CD4-positive, CD25-positive, alpha-beta regulatory T cell (primary cell): ENCODE measurements at places on chromosomes 11 and 22. TPM values are rescaled to one million over a fixed set of nuclear protein-coding genes. Genes with fewer than 3 reads are reported as not detected.
A peak's percentile ranks its signal among the peaks of the same experiment; 100 is the strongest.

DNA sequence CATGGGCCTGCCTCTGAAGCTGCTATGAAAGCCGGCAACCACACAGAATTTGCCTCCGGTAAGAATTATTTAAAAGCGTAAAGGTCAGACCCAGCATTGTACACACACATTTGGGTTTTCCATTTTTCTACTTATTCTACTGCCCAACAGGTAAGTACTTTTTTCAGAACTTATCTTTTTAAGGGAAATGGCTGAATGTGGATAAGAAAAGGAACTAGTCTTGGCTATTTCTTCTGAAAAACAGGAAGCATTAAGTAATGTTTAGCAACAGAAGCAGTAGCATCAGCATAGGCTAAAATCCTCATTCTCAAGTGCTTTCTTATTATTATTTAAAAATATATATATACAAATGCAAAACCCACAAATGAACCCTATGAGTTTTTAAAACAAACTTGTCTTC is 103.1 kb downstream of the MPPED2 start:
- no peaks in the 10 kb centered on the region for H3K36me3 ChIP-seq
- no peak overlapping the region for H3K27ac ChIP-seq
- H3K27me3 ChIP-seq = no peaks in the 10 kb centered on the region
- no peak overlapping the region for H3K4me3 ChIP-seq

DNA sequence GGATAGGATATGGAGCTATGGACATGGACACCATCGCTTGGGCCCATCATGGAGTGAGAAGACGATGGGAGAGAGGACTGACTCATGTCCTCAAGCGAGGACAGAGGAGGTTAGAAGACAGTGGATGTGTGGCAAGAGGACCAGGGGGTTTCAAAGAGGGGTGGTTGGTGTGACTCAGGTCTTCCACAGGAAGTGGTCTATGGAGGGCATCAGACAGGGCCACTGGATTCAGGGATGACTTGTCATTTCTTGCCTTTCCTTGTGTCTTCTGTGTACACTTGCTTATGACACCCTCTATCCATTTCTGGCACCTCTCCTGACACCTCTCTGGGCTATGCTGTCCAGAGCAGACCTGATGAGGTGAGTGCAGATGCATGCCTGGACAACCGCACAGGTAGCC is 115.4 kb downstream of the OSBP2 start:
- H3K27ac ChIP-seq = no peak overlapping the region
- H3K27me3 ChIP-seq = no peaks in the 10 kb centered on the region
- H3K4me1 ChIP-seq = no peaks in the 10 kb centered on the region
- no peaks in the 10 kb centered on the region for H3K36me3 ChIP-seq

DNA sequence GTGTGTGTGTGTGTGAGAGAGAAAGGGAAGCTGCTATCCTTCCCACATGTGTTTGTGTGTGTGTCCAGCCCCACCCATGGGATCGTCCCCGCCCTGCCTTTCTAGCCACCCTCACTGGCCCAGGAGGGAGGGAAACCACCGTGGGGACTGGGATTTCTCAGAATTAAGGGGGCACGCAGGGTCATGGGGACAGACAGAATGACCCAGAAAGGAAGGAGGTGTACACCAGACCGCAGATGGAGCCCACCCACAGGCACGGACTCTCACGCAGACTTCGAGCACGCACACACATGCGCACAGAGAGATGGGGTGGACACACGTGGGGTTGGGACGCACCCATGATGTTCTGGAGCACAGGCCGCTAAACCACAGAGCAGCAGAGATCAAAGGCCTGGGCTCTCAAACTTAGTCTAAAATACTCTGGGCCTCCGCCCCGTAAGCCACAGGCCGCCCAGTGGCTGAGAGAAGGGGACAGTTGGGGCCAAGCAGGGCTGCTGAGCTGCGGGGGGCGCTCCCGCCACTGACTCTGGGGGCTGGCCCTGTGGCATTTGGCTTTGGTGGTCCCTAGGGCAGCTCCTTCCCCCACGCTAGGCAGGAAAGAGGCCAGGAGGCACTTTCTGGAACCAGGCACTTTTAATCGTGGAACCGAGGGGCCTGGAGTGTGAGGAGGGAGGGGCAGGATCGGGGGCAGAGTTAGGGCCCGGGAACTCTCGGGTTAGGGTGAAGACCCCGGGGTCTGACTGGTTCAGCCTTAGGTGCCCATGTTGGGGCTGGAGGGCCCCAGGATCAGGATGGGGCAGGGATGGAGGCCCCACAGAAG is 1.5 kb downstream of the IFITM5 start:
- no peak overlapping the region for H3K27ac ChIP-seq
- H3K27me3 ChIP-seq = no peaks in the 10 kb centered on the region
- peak; percentile 61 for DNase-seq

The KCNQ1OT1 gene
- total RNA-seq = 0.72 TPM

The B4GALNT4 gene
- 0.99 TPM for total RNA-seq

- DNase-seq = no peak
- H3K4me1 ChIP-seq = peaks cover 34% of the 10 kb centered on the region
Measured at GRCh38 chr11:67307545-67308001, 4.2 kb downstream of the SSH3 start.

DNA sequence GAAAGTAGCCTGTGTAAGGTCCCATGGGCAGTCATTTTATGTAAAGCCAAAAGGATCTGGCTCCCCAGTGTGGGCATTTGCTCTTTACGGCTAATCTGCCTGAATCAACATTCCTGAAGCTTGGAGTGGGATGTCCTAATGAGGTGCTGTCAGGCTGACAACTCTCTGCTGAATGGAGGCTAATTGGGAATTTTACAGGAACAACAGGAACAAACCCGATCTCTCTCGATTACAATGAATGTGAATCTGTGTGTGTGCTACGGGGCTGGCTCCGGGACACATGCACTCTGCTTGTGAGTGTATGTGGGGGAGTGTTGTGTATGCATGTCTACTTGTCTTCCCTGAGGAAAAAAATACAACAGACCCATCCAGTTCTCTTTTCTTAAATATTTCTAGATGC is 415.2 kb downstream of the TENM4 start:
- no peaks in the 10 kb centered on the region for H3K36me3 ChIP-seq
- H3K4me1 ChIP-seq = no peaks in the 10 kb centered on the region
- no peak for DNase-seq
- H3K27me3 ChIP-seq = peaks cover 5% of the 10 kb centered on the region
- H3K27ac ChIP-seq = no peak overlapping the region

DNA sequence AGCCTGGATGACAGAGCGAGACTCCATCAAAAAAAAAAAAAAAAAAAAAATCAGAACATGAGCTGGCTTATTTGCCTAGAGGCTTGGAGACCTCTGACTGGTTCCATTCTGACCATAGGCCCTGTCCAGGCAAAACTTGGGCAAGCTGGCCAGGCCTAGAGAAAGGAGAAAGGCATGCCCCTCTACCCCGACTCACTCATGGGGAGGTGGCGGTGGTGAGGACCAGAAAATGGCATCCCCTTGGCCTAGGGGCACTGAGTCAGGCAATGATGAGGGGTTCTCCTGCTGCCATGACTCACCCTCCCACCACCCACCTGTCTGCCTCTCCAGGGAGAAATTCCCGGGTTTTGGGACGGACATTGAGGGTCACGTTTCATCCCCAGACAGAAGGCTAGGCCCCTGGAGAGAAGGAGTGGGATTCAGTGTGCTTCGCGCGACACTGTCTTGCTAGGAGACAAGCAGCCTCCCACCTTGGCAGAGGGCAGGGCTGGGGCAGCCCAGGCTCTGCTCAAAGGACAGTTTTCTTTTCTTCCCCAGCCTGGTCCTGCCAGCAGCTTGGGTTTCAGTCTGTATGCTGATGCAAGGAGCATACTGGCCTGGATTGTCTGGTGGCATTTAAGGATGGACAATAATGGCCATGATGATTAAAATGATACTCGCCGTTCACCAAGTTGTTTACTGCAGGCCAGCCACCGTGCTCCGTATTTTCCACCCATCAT is 17.2 kb downstream of the TOB2 start:
- peaks cover 7% of the 10 kb centered on the region for H3K4me1 ChIP-seq
- no peaks in the 10 kb centered on the region for H3K27me3 ChIP-seq
- DNase-seq = no peak
- H3K4me3 ChIP-seq = no peak overlapping the region
- H3K36me3 ChIP-seq = peaks cover 28% of the 10 kb centered on the region

GRCh38 chr11:96132437-96132836 is 208.5 kb upstream of the MTMR2 start:
- no peak overlapping the region for H3K4me3 ChIP-seq
- no peaks in the 10 kb centered on the region for H3K36me3 ChIP-seq
- peaks cover 15% of the 10 kb centered on the region for H3K4me1 ChIP-seq
- no peaks in the 10 kb centered on the region for H3K27me3 ChIP-seq
- no peak overlapping the region for H3K27ac ChIP-seq

The INCENP gene
- total RNA-seq = 36.6 TPM

GRCh38 chr11:113781682-113782081 is 2.1 kb downstream of the CLDN25 start:
- no peak overlapping the region for H3K4me3 ChIP-seq
- no peak for DNase-seq
- H3K36me3 ChIP-seq = no peaks in the 10 kb centered on the region

The CEP126 gene
- 0.64 TPM for total RNA-seq

DNA sequence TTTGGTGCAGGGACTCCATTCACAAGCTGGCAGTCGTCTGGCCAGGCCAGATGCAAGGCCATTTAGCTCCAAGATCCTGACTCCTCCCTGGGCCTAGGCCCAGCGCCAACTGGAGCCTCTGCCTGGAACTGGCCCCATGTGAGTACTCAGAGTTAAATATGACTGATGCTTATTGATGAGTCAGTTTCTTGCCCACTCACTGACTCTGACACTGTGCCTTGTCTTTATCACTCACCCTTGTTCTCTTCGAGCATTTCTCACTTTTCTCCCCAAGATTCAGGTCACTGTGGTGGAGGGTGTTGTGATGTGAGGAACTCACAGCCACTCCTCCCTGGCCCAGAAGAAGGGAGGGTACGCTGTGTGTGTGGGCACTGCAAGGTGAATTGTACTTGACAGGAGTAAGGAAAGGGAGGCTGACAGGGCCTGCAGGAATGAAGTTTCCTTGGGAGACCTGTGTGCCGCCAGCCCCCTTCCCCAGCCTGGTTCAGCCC is 23.2 kb upstream of the ST3GAL4 start:
- peaks cover 45% of the 10 kb centered on the region for H3K36me3 ChIP-seq
- H3K4me1 ChIP-seq = no peaks in the 10 kb centered on the region
- H3K27ac ChIP-seq = no peak overlapping the region
- no peak overlapping the region for H3K4me3 ChIP-seq
- H3K27me3 ChIP-seq = no peaks in the 10 kb centered on the region

DNA sequence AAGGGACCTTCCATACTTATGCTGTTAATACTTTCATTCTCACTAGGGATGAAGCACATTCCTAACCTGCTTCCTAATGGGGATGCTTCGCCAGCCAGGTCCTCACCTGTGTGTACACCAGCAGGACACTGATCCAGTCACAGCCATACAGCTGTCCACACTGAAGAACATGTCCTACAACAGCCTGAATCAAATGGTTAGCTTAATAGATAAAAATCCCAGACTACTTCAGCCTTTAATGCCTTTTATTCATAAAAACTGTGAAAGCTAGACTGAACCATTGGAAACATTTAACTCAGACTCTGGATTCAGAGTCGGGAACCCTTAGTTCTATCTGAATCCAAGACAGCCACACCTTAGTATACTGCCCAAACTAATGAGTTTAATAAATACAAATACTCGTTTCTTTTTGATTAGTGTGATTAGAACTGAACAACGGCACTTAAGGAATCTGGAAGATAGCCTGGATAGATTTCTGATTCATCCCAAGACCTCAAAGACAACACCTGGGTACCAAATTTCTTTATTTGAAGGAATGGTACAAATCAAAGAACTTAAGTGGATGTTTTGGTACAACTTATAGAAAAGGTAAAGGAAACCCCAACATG is 3.3 kb downstream of the FTH1 start:
- H3K27ac ChIP-seq = peak overlapping the region; percentile 37
- H3K27me3 ChIP-seq = no peaks in the 10 kb centered on the region
- H3K36me3 ChIP-seq = peaks cover 25% of the 10 kb centered on the region
- DNase-seq = peak; percentile 36
